8988T (cell line): ENCODE measurements at places on chromosomes 13 and 19.

GRCh38 chr13:102580552-102581169 lies 16.1 kb upstream of the TPP2 start:
- DNase-seq = no peak

DNA sequence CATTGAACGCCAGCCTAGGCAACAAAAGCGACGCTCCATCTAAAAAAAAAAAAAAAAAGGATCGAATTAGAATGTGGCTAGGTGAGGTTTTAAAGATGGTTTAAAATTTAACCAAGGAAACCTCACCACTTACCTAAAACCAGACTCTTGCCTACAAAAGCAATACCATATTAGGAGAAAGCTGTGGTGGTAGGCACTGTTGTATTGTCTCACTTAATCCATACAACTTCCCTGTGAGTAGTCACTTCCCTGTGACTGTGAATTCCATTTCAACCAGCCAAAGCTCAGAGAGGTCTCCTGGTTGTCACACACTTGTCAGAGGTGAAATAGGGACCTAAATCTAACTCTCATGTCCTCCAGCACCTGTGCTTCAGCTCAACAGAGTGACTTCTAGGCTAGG lies 15.4 kb downstream of the SHISA2 start:
- DNase-seq = no peak

GRCh38 chr13:112250788-112251445 lies 125.2 kb upstream of the SPACA7 start:
- no peak for DNase-seq

- DNase-seq = no peak
These were observed 241.6 kb upstream of the MAB21L1 start for GRCh38 chr13:35718084-35718483.

DNA sequence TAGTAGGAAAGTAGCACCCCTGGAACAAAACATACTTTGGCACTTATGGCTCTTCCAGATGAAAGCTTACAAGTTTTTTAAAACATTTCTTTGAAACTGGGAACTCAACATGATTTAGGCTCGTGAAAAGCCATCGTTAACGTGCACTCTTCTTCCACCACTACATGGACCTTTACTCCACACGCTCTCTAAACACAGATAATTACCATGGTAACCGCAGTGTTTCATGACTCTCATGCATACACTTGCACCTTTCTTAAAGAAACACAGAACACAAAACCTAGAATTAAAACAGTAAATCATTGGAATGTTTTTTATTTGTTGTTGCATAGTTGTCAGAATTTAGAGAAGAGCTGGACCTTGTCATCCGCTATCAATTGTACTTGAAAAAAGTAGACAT lies 154.3 kb downstream of the FGF9 start:
- no peak for DNase-seq

- DNase-seq = no peak
These were observed 39.9 kb downstream of the WDFY2 start for GRCh38 chr13:51624207-51624606.

DNA sequence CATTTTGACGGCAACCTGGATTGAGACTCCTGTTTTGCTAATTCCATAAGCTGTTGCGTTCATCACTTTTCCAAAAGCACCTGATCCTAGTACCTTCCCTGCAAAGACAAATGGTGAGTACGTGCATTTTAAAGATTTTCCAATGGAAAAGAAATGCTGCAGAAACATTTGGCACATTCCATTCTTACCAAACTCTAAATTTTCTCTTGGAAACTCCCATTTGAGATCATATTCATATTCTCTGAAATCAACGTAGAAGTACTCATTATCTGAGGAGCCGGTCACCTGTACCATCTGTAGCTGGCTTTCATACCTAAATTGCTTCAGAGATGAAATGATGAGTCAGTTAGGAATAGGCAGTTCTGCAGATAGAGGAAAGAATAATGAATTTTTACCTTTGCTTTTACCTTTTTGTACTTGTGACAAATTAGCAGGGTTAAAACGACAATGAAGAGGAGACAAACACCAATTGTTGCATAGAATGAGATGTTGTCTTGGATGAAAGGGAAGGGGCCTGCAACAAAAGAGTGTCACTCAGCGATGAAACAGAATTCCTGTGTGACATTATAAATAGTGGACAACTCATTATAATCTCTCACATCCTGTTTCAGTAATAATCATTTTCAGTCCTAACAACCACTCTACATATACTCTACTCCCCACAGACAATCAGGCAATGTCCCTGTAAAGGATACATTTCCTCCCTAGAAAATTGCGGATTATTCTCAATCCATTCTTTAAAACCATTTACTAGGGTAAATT lies 45.6 kb upstream of the URAD start:
- no peak for DNase-seq

DNA sequence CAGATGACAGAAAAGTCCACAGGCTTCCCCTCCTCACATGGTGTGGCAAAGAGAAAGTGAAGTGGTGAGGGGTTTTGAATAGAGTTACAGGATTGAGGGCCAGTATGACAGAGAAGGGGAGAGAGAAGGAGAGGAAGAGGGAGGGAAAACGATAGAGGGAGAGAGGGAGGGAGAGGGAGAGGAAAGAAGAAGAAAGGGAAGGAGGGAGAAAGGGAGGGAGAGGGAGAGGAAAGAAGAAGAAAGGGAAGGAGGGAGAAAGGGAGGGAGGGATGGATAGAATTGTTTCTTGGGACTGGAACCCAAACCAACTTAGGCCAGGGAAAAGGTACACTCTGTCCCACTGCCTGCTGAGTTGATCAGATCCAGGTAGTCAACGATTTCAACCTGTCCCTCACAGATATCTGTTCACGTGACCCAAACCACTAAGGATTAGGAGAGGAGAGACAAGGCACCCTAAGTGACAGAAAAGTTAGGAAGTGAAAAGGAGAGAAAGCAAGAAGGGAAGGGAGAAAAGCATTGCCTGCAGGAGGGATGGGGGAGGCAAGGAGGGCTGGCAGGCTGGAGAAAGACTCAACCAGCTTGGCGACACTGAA lies 8.1 kb upstream of the IGFL3 start:
- no peak for DNase-seq

GRCh38 chr13:74203576-74203975 lies 69.4 kb upstream of the KLF12 start:
- no peak for DNase-seq

GRCh38 chr13:109615721-109616420 lies 170.5 kb downstream of the IRS2 start:
- no peak for DNase-seq

DNA sequence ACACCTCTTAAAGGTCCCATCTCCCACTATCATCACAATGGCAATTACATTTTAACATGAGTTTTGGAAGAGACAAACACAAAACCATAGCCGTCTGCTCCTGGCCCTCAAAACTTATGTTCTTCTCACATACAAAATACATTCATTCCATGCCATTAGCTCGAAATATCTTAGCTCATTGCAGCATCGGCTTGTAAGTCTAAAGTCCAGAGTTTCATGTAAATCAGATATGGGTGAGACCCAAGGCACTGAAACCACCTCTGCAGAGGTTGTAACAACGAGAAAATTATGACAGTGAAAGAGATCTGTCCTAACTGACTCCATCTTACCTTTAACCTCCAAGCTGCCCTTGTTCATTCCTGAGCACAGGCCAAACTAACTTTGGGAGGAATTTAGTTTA lies 635.0 kb upstream of the SPRY2 start:
- no peak for DNase-seq

GRCh38 chr13:46521921-46522747 lies 30.8 kb upstream of the LRCH1 start:
- no peak for DNase-seq

GRCh38 chr13:42686165-42686564 lies 95.2 kb upstream of the FAM216B start:
- DNase-seq = no peak

GRCh38 chr13:94556041-94556440 lies 39.9 kb downstream of the TGDS start:
- DNase-seq = no peak
